ENCODE measurements at places on chromosomes 4 and X.

DNA sequence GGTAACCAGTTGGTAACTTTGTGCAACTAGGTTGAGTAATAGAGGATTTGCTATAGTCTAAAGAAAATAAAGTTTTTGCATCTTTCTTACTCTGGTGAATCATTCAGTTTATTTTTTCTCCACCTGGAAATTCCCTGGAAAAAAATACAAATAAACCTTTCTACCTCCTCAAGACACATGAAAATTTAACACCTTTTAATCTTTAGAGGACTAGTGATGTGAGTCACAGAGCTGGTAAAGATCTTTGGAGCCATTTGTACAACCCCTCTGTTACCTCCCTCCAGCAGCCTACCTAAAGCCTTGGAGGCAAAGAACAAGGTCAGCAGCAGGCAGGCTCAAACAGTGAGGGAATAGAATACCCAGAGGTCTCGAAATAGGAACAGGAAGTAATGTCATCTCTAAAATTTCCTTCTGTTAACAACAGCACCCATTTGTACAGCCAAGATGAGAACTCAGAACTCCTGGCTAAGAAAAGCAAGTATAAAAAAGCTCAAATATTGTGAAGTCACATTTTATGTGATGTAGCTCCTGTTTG lies 10.2 kb upstream of the MAOB start:
- DNase-seq: no peak

DNA sequence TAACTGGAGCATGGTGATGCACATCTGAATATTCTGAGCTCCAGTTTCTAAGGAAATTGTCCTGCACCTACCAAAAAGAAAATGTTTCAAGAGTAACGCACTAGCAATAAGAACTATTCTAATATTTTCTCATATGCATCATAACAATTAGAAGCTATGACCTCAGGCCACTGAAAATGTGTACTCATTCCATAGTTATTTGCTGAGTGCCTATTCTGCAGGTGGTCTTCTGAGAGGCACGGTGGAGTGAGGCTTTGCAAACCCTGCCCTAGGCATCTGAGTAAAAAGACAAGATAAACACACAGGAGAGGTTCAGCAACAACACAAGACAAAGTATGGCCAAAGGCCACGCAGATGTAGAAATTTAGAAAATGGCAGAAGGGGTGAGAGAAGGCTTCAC lies 23.7 kb downstream of the SLC10A6 start:
- no peak for DNase-seq

GRCh38 chrX:63784902-63785707 lies at the start of gene ARHGEF9:
Gene ARHGEF9, minus strand, starts transcription at chrX:63785214. Its CDS starts 69 bp downstream, at chrX:63785145.
- no peak for DNase-seq

GRCh38 chrX:57119416-57119815 lies 1.9 kb downstream of the SPIN2B start:
- no peak for DNase-seq

- no peak for DNase-seq
Observed at GRCh38 chr4:6620891-6621555, 19.5 kb upstream of the MRFAP1 start.
